Uterus (tissue), 4 donors: ENCODE measurements at places on chromosomes 2 and 18.
A peak's percentile ranks its signal among the peaks of the same experiment; 100 is the strongest.

GRCh38 chr2:202114795-202115194 lies 41.7 kb downstream of the KIAA2012 start:
- no peak for DNase-seq

- no peak for DNase-seq
Measured at GRCh38 chr2:170396799-170397459, 219.0 kb downstream of the MYO3B start.

- DNase-seq: no peak
Measured at GRCh38 chr18:48293954-48294898, 115.0 kb downstream of the ZBTB7C start.

DNA sequence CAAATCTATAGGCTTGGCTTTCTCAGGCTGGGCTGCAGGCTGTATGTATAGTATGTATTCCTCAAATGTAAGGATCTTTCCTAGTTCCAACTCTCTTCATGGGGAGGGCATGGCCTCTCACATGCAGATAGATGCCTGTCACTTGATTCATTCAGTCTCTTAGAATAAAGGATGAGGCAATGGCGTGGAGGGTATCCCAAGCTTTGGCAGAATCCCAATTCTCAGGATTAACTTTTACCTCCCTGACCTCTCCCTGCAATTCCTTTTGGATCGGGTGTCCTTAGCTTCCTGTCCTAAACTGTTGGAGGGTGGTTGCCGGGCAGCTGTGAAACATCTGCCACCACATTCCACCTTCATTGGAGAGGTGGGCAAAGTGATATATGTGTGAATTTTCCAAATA lies 80.3 kb downstream of the INSIG2 start:
- DNase-seq: no peak

GRCh38 chr2:68853915-68854314 lies 17.3 kb downstream of the BMP10 start:
- no peak for DNase-seq

DNA sequence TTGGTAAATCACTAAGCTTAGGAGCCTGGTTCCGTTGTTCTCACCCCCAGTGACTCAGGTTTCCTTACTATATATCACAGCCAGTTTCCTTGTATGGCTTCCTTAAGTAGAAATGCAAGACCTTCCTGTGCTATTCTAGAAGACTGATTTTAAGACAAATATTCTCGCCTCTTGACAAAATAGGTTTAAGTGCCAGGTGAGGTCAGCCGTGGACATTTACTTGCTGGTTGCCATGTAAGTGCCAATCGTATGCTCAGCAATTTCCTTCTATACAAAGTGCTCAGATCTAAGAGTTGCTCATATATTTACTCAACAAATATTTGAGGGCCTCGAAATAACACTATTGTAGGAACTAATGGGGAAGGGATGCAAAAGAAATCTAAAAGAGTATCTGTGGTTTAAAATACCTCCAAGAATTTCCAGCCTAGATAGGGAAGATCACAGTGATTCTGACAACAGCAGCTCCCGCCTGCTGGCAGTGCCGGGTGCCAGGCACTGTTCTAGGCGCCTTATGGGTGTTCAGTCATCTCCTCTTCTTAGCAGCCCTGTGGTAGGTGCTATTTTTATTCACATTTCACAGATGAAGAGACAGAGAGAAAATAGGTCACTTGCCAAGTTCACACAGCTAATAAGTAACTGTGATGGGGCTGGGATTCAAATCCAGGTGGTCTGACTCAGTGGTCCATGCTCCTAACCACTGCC lies 95.3 kb upstream of the B3GNT7 start:
- DNase-seq: no peak

GRCh38 chr2:233338046-233338445 lies 16.2 kb upstream of the DGKD start:
- DNase-seq: no peak

DNA sequence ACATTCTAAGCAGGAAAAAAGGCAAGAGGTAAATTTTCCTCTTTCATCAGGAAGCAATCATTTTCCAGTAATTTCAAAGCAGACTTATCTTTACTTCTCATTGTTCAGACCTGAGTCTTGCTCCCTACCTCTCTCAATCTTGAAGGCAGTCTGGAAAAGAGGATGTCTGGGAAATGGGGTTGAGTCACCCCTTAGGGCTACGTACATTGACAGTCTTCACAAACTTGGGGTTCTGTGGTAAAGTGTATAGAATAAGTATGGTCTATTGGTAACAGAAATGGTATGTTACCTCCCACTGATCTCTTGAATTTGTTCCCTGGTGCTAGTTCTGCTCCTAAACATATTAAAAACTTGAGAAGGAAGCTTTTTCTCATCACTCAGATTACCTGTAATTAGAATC lies 361.3 kb downstream of the SS18 start:
- no peak for DNase-seq

DNA sequence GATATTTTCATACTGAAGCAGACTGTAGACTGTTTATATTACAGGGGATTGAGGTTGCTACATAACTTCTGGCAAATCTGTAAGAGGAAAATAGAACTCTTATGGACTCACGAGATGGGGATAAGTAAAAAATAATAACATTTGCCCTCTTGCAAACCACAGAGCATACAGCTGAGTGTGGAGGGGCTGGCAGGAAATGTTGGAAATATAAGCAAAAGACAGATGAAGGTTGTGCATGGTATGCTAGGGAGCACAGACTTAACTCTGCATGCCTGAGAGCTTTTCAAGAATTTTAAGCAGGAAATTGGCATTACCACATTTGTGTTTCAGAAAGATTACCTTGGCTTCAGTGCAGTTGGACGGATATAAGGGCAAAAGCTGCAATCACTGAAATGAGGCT lies 411.1 kb downstream of the RAD51AP2 start:
- no peak for DNase-seq

DNA sequence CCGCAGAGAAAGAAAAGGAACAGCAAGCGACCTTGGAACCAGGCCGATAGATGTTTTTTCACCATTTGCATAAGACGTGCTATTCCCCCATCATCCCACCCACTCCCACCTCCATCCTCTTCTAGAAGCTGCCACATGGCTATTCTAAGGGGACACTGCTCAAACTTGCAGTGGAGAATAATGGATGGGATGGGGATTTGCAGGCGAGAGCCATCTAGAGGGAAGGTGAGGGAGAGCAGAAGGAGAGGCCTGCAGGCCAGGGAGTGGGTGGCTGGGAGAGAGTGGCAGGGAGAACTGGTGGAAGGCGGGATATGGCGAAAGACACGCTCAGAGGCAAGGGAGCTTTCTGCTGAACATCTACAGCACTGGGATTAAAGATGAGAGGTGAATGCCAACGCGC lies 84.9 kb downstream of the MAPK4 start:
- no peak for DNase-seq

- no peak for DNase-seq
Measured at GRCh38 chr18:31497404-31497835, 557 bp upstream of the DSG2 start.

DNA sequence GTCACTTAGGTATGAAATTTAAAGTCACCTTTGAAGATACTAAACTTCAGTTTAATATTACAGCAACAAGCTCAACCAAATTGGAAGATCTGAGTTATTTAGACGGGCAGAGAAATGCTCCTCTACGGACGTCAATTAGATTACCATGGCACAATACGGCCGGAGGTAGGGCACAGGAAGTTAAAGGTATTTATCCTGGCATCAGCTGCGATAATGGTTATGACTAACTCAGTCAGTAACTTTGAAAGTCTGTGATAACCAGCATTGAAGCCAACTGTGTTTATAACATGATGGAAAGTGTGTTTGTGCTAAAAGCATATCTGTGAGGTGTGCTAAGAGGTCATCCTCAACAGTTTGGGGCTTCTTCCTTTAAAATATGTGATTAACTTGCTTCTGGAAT lies 117.3 kb downstream of the WDSUB1 start:
- no peak for DNase-seq

DNA sequence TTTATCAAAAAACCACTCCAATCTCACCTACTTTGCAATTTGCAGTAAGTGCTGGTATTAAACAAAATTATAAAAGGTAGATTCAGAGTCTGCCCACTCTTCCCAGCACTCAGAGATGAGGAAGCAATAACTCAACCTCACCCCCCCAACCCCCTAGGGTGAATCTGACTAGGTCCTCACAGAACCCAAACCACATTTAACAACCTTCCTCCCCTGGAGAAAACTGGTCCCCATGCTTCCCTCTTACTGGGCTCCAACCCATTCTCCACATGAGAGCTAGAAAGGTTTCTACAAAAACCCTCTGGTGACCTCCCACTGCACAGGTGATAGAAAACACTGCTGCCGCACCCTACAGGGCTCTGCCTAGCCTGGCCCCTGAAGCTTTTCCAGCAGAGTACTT lies 40.5 kb upstream of the BMP10 start:
- DNase-seq: no peak

DNA sequence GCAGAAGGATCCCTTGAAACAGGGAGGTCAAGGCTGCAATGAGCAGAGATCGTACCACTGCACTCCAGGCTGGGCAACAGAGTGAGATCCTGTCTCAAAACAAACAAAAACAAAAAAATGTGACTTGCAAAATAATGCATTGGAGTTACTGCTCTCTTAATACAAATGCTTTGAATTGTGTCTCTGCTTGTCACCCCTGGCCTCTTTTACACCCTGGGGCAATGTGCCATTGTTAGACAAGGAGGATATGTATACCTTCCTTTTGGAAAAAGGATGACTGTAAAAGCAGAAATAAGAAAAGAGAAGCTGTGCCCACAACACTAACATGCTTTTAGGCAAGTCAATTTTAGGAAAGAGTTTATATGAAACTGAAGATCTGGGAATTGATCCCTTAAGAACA lies 20.8 kb upstream of the C2orf74 start:
- DNase-seq: no peak

DNA sequence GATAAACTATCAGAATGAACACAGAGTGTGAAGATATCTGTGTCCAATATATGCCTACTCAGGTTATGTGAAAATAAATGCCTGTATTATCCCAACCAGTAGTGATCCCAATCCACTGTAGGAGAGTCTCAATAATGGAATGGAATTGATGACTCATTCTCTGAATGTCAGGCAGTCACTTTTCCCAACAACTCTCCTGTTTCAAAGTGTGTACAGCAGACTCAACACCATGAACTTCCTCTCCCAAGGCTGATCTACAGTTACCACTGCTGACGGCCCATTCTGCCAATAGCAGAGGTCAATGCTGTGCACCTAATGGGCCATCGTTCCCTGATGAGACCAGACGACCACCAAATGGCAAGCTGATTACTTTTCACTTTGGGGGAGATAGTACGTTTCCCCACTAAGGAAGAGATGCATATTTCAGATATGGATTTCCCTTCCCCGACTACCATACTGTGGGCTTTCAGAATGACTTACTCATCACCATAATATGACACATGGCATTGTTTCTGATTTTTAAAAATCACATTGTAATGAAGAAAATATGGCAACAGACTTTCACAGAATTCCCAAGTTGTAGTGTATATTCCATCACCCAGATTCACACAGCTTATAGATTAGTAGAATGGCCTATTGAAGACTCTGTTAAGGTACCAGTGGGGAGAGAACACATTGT lies 601.7 kb upstream of the VRK2 start:
- DNase-seq: no peak

- peak; percentile 28 for DNase-seq
Measured at GRCh38 chr18:24656551-24657443, 196.4 kb downstream of the HRH4 start.

DNA sequence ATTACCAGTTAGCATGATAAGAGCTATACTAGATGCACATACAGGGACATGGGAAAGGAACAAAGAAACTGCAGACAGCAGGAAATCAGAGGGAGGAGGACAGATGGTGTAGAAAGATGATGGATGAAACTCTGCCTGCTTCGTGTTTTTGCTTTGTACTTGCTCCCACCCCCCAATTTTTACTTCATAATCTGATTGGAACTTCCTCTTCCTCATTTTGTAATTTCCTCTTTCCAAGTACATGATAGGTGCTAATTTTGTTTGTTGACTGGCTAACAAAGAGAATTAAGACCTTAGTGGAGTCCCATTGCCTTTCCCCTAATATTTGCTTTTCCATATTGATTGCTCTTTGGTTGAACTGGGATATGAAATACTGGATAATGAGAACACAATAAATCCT lies 76.0 kb upstream of the PELI1 start:
- no peak for DNase-seq

DNA sequence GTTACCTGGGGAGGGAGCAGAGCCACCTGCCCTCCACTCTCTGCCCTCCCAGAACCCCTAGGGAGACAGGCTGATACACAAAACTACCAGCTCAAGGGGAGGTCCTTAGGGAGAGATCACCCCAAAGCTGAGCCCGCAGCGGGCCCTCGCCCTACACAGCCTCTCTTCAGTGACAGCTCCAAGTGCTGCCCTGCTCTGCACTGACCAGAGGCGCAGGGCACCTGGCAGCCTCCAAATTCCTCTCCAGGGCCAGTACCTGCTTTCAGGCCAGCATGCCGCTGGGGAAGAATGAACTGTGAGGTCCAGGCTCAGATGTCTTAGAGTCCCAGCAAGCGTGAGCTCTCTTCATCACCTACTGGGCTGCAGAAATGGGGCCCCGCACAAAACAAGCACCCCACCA lies 11.3 kb upstream of the SH3BP4 start:
- DNase-seq: no peak

- DNase-seq: no peak
Measured at GRCh38 chr2:27897717-27898116, 7.2 kb downstream of the BABAM2 start.

DNA sequence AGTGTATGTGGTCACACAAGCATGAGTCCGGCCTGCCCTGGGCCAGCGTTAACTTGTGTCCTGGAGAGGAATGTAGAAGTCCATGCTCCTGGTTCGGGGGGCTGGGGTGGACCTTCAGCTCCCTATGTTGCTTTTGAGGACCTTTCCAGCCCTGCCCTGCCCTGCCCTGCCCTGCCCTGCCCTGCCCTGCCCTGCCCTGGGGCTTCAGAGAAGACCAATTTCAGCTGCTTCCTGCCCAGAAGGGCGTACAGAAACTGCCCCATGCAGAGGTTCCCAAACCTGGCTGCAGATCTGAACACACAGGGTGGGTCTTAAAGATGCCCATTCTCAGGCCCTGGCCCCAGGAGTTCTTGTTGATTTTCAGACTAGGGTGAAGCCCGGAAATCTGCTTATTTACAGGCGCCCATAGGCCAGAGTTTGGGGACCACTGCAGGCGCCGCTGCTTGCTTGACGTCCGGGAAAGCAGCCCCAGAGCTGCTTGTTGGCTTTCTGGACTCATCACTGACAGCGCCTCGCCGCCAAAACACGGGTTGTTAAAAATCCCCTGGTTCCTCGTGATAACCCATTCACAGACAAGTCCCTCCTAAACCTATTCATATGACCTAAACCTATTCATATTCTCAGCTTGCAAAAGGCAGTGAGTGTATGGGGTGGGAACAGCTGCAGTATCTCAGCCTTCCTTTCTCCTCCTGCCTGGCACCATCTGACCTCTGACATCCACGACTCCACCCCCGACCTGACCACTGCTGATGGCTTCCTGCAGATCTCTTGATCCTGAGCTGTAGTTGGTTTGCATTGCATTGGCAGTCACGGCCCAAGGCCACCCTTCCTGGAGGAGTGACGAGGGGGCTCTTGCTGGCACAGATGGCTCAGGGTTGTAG lies 198.3 kb downstream of the GLI2 start:
- no peak for DNase-seq

- DNase-seq: no peak
Measured at GRCh38 chr2:44620189-44620990, 258.6 kb downstream of the CAMKMT start.
